Central memory CD8-positive, alpha-beta T cell (primary cell): ENCODE measurements at places on chromosomes 3 and 15.
A peak's percentile ranks its signal among the peaks of the same experiment; 100 is the strongest.

- no peak within 1 kb of the TSS for H3K27ac ChIP-seq
- peaks cover 42% of the 10 kb centered on the region for H3K27me3 ChIP-seq
- peak within 1 kb of the TSS; percentile 25 for H3K4me3 ChIP-seq
- no peak for DNase-seq
- H3K36me3 ChIP-seq: peaks cover 1% of the 10 kb centered on the region
- H3K4me1 ChIP-seq: peaks cover 18% of the 10 kb centered on the region
Measured at GRCh38 chr15:29822100-29822683, at the start of gene TJP1. TSS of gene TJP1 (minus strand) at chr15:29822468. CDS start at chr15:29822028, 440 bp downstream.

DNA sequence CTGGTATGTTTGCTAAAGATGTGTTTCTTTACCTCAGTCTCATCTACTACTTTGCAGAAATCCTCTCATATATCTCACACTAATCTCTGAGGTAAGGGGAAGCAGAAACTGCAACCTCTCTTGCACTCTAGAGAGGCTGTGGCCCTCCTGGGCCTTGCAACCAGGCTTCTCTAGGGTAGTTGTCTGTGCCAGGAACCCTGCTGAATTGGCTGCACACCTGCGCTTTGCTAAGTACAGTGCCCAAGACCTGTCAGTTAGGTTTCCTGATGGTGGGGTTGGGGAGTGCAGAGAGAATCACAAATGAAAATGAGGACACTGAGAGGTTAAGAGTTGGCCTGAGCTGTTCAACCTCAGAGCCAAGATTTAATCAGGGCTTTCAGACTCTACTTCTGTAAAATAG, 117.2 kb upstream of the PLXNA1 start:
- H3K4me1 ChIP-seq: peaks cover 14% of the 10 kb centered on the region
- H3K4me3 ChIP-seq: no peak overlapping the region
- H3K27ac ChIP-seq: no peak overlapping the region
- no peak for DNase-seq

DNA sequence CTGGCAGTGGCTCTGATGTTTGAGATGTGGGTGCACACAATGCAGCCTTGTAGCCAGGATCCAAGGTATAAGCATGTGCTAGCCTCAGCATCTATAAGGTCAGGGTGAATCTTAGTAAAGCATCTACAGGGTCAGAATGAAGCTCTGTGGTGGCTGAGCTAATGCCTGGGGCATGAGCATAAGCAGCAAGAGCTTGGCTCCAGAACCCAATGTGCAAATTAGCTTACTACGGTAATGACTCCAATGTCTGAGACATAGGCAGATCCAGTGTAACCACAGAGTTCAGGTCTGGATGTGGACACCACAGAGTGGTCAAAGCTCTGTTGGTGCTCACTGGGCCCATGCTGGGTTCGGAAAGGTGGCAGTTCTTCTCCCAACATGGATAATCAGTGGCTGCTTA, 304.5 kb upstream of the NECTIN3 start:
- H3K4me3 ChIP-seq: no peak overlapping the region
- H3K36me3 ChIP-seq: peaks cover 1% of the 10 kb centered on the region
- H3K4me1 ChIP-seq: no peaks in the 10 kb centered on the region
- no peak for DNase-seq
- H3K27ac ChIP-seq: no peak overlapping the region

GRCh38 chr15:39468828-39469227, 112.1 kb upstream of the THBS1 start:
- no peaks in the 10 kb centered on the region for H3K4me1 ChIP-seq
- H3K27ac ChIP-seq: no peak overlapping the region
- H3K36me3 ChIP-seq: no peaks in the 10 kb centered on the region
- no peak for DNase-seq
- no peak overlapping the region for H3K4me3 ChIP-seq
